ENCODE measurements at places on chromosomes 1 and 21.

- no peak for DNase-seq
Observed at GRCh38 chr1:240217403-240217802, 125.7 kb downstream of the FMN2 start.

DNA sequence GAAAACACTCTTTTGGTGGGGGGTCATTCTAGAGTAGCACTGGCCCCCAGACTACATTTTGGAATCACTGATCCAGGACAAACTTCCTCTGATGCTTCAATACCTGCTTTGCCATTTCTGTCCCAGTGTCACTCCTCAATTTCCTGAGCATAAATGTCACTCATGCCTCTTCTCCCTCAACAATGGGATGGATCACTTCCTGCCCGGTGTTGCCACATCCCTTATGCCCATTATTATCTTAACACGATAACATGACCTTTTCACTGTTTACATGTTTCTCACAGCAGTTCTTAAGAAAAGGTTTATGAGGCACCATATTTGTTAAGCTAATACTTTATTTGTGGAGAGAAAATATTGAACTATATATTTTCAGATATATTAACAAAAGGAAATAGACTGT is 3.9 kb upstream of the ITLN1 start:
- DNase-seq = no peak

- DNase-seq = no peak
Observed at GRCh38 chr1:36658838-36659237, 176.1 kb upstream of the CSF3R start.

DNA sequence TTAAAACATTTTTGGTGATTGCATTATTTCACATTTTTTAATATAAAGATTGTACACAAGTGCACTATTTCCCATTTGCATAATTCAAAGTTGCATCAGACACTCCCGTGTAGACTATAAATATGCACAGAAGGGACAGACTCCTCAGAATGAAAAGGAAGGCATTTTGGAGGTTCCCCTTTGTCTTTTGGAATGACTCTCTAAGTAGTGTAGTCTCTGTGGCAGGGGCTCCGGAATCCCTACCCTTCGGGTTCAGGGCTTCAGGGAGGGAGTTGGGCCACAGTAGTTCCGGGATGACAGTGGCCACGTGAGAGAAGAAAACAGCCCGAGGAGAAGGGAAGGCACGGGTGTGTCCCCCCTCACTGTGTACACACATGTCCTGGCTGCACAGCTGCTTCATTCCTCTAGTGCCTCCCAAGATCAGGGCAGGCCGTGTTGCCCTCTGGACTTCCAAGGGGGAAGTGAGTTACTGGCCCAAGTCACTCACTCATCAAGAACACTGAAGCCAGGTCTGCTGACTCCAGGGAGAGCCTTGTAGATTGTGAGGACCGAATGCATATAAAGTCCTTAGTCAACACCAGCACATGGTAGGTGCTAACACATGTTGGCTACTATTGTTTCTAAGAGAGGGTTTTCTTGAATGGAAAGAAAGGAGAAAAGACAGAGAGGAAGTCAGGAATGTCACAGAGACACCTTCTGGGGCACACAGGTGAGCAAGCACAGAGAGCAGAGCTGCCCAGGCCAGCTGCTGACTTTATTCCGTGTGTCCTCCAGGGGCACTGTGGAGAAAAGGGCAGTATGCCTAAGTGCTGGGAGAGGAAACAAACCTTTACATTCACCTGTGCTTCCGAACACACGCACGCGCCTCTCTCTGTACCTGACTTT is 39.8 kb downstream of the LHX4 start:
- no peak for DNase-seq

- DNase-seq = no peak
Observed at GRCh38 chr1:28510273-28510969, 4.6 kb downstream of the RCC1 start.

DNA sequence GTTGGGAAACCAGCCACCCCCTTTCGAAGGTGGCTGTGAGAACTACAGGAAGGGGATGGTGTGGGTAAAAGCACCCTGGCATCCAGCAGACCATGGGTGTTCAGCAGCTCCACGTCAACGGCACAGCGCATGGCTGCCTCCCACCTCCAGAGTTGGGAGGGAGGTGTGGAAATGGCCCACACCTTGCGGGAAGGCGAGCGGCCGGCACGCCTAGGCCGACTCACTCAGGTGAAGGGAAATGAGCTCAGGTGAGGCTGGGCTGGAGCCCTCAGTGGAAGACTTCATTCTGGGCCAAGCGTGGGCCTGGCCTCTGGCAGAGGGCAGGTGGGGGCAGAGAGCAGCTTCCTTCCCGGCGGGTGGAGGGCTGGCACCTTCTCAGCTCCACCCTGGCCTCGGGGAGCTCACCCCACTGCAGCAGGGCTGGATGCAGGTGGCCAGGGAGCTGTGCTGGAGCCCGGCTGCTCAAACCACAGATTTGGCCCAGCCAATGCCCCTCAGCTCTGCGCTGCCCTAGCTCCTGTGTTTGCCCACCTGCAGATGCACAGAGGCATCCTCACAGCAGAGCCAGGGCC is 24.8 kb upstream of the ALDH4A1 start:
- no peak for DNase-seq

DNA sequence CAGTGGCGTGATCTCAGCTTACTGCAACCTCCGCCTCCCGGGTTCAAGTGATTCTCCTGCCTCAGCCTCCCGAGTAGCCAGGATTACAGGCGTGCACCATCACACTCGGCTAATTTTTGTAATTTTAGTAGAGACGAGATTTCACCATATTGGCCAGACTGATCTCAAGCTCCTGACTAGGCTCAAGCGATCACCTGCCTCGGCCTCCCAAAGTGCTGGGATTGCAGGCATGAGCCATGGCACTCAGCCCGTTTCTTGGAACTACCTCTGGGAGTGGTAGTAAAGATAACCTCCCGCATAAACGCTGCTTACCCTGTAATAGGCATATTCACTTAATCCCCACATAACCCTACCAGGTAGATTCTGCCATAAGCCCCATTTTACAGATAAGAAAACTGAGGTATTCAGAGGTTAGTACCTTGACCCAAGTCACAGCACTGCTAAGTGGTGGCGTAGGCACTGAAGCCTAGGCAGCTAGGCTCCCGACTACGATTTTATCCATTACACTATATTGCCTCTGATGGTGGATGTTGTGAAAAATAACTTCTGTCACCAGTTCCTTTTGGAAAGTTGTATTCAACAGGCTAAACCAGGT is 143.8 kb downstream of the SDCCAG8 start:
- DNase-seq = no peak

- DNase-seq = no peak
Observed at GRCh38 chr1:234619794-234620247, 9.8 kb upstream of the IRF2BP2 start.

GRCh38 chr21:25188677-25189079 is 418.6 kb downstream of the MRPL39 start:
- DNase-seq = no peak

DNA sequence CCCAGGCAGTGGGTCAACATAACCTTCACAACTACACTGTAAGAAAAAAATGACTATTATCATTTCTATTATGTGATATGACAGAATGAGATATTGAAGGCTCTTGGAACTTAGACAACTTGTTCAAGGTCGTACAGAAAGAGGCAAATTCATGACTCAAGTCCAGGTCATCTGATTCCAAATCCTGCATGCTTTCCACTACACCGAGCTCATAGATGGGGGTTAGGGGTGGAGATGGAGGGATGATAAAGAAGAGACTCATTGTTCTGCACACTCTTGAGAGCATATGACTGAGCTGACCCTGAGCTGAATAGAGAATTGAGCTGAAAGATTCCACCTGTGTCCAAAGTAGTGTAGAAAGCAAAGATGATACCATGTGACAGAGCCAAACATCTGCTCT is 2.8 kb downstream of the FCRL6 start:
- no peak for DNase-seq

DNA sequence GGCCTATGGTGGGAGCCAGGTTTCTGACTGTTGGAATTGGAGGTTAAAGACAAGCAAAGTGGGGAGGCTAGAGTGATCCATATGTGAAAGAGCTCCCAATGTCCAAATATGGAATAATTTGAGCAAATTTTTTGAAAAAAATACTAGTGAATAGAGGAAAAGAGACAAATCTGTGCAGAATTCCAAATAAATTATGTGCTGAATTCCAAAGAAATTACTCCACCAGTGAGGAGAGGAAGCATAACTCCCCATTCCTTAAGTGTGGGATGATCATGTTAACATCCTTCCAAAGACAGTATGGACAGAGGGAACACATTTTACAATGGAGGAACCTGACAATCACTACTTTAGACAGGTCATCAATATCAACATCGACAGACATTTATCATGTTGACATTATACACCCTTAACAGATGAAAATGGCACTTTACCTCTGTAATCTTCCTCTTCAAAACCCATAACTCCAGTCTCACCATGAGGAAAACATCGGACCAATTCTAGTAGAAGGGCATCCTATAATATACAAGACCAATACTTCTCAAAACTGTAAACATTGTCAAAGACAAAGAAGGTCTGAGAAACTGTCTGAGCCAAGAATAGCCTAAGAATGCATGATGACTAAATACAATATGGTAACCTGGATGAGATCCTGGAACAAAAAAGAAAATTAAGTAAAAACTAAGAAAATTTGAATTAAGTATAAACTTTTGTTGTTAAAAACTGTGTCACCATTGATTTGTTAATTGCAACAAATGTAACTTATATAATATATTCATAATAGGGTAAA is 71.5 kb upstream of the RGS4 start:
- no peak for DNase-seq

- DNase-seq = no peak
Observed at GRCh38 chr1:212990276-212990675, 25.4 kb downstream of the ANGEL2 start.

DNA sequence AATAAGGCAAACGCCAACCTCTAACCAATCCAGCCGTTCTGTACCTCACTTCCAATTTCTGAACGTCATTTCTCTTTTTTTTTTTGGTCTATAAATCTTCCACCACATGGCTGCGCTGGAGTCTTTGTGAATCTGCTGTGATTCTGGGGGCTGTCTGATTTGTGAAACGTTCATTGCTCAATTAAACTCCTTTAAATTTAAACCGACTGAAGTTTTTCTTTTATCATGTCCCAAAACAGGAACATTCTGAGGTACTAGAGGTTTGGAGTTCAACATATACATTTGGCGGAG is 65.5 kb upstream of the BACH1 start:
- DNase-seq = peak; percentile 16

DNA sequence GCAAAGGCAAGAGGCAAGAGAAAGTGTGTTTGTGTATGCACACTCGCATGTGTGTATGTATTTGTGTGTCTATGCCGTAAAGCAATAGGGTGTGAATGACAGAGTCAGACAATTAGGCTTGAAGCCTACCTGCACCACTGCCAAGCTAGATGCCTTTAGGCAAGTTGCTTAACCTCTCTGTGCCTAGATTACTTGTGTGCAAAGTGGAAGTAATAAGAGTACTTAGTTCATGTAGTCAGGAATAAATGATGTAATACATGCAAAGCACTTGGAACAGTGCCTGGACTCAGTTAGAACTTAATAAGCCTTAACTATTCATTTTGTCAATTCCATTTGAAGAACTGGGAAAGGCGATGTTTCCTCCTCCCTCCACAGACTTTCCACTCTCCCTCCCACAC is 31.7 kb downstream of the LAMB3 start:
- no peak for DNase-seq

- DNase-seq = no peak
Observed at GRCh38 chr21:38989745-38990423, 184.2 kb downstream of the ETS2 start.

DNA sequence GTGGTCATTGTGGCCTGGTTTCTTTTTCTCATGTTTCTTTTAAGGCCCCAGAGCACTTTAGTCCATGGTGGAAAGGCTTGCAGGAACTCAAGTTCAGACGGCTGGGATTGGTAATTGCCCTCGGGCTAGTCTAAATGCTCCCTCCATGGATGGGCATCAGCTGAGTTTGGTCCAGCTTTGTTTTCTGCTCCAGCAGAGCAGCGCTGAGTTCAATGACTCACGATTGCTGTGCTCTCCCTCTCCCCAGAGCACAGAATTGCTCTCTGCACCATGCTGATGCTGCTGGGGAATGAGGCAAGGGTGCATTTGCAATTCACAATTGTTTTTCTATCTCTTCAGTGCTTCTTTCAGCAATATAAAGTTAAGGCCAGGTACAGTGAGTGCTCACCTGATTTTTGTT is 1.8 kb upstream of the OR2T6 start:
- DNase-seq = no peak

GRCh38 chr1:156400191-156400935 is 31.4 kb downstream of the RHBG start:
- DNase-seq = no peak

DNA sequence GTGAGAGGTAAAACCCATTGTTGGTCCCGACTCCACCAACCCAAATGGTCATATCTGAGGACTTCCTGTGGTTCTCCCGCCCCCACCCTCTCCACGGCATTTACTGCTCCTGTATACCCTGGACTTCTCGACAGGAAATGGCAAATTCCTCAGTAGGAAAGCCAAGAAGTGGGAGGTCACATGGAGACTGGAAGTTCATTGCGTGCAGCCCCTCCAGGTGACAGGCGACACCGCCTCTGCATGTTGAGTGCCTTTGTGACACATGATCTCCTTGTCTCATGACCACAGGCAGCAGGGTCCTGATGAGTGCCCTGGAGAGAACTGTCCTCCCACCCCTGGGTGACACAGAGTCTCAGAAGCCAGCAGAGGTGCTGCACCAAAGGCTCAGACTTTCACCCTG is 24.2 kb downstream of the ERG start:
- no peak for DNase-seq

DNA sequence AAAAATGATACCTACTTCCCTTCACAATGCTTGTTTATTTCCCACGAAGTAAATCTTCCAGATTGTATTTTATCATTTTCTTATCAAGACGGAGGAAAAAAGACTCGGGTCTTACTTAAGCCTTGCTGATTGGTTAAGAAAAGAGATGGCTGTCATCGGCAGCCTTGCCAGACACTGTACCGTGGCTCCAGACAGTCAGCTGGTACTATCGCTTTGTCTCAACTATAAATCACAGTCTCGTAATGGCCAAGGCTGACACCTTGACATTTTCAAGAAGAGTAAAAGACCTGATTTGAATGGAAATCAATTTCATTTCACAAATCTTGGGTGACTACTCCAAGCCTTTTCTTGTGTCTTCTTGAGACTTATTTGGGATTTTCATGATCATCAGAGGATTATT is 868.0 kb downstream of the USP25 start:
- DNase-seq = no peak

DNA sequence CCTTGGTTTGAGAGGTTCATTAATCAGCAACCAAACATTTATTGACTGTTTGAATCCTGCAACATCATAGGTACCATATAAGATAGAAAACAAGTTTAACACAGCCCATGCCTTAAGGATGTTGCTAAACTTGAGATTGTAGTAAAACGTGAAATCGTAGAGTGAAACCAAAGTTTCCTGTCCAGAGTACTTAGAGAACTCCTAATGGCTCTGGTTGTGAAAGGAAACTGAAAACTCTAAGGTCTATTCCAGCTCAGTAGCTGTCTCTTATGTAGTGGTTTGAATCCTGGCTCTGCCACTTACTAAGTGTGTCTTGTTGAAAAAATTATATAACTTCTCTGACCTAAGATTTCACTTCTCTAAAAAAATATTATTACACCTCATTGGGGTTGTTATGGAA is 310.9 kb downstream of the NTNG1 start:
- DNase-seq = no peak

- DNase-seq = no peak
Observed at GRCh38 chr1:205926213-205926612, 17.0 kb downstream of the SLC26A9 start.

- DNase-seq = no peak
Observed at GRCh38 chr1:234897390-234897749, 231.3 kb downstream of the TOMM20 start.

Data from K562 (cell line).